ENCODE measurements at places on chromosomes 4 and X.

DNA sequence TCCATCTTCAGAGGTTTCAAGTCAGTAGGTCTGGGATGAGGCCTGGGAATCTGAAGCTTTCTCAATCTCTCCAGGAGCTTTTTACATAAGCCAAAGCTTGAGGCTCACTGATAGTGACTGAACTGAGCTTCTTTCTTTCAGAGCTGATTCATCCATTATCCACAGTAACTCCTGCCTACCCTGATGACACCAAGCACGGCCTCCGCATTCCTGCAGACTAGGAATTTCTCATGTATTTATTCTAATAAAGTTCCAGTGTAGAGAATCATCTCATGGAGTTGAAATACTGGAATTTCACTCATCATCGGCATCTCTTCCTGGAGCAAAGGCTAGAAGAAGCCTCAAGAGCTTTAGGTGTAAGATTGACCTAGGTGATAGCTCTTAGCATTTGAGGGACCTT is 12.1 kb upstream of the DCTD start:
- DNase-seq = no peak

GRCh38 chrX:11188664-11189063 is 77.5 kb downstream of the HCCS start:
- DNase-seq = no peak

DNA sequence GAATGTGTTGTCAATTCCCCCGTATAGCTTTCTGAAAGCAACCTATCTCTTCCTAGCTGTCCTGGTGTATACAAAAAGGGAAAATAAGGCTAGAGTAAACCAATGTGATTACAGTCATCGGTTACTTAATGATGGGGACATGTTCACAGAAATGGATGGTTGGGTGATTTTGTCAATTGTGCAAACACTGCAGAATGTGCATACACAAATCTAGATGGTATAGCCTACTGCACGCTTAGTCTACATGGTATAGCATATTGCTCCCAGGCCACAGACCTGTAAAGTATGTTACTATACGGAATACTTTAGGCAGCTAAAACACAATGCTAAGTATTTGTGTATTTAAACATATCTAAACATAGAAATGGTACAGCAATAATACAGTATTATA is 5.1 kb downstream of the DTHD1 start:
- DNase-seq = no peak

- DNase-seq = no peak
Observed at GRCh38 chrX:132769609-132770008, 188.8 kb downstream of the HS6ST2 start.

GRCh38 chr4:53987761-53988171 is 76.6 kb downstream of the CHIC2 start:
- no peak for DNase-seq

- DNase-seq = no peak
Observed at GRCh38 chrX:119706616-119707015, 13.6 kb upstream of the SEPTIN6 start.

- DNase-seq = no peak
Observed at GRCh38 chr4:182018691-182019090, 224.5 kb upstream of the TENM3 start.

GRCh38 chr4:188110036-188110435 is 633 bp upstream of the TRIML2 start:
- DNase-seq = no peak

DNA sequence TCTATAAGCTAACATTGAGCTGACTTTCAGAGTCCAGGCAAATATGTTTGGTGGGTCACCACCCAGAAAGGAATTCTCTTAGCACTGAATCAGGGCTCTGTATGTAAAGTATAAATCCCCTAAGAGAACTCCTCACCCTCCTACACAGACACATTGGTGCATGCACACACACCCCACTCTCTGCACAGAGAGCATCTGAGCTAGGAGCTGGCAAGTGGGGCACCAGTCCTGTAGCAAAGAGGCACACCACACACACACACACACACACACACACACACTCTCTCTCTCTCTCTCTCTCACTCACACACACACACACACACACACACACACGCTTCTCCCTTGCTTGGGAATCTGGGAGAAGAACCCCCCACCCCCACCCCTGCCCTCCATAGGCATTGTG is 3.2 kb downstream of the SLITRK2 start:
- no peak for DNase-seq
